ENCODE measurements at places on chromosomes 12 and 14.

GRCh38 chr14:74509587-74510222 lies 16.1 kb downstream of the ISCA2 start:
- DNase-seq, result no peak

DNA sequence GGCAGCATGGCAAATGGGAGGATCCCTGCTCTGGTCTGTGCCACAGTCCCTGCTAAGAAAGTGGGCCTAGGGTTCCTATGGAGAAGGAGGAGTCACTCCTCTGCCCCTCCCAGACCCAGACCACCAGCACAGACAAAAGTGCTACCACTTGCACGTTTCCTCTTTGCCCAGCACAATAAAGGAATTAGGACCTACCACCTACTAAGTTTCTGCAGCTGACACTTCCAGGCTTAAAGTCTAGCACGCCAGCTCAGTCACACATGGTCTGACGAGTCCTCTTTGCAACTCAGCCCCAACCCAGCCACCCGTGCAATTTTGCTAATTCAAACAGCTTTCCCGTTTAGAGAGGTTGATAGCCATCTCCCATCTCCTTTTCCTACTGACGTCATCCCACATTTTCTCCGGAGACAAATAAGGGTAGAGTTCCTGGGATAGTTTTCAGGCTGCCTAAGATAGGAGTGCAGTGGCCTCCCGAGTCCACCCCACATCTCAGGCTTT lies 66.2 kb upstream of the PTGR2 start:
- DNase-seq, result peak; percentile 90

- DNase-seq, result no peak
Measured at GRCh38 chr14:70685474-70686197, 43.9 kb downstream of the TTC9 start.

DNA sequence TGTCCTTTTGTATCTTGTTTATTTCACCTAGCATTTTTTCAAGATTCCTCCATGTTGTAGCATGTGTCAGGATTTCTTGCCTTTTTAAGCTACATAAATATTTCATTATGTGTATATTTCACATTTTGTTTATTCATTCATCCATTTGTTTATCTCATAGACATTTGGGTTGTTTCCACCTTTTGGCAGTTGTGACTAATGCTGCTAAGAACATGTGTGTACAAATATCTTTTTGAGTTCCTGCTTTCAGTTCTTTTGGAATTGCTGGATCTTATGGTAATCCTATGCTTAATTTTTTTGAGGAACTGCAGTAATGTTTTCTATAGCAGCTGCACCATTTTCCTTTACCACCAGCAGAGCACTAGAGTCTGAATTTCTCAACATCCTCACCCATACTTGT lies 62.4 kb downstream of the SCN8A start:
- no peak for DNase-seq

DNA sequence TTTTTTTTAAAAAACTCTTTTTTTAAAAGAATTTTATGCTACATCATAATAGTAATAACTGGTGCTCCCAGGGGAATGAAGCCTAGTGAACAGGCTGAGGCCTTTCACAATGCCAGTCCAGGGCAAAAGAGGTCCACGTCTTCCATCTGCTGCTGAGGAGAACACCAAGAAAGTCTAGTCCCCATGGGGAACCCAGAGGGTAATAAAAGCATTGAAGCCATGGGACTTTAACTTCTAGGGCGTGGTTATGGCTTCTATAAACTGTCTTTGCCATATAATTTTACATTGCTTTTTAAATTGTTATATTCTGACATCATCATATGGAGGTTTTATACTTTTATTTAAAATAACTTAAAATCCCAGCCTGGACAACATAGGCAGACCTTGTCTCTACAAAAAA lies 64.3 kb downstream of the SLC16A7 start:
- DNase-seq, result peak; percentile 17

DNA sequence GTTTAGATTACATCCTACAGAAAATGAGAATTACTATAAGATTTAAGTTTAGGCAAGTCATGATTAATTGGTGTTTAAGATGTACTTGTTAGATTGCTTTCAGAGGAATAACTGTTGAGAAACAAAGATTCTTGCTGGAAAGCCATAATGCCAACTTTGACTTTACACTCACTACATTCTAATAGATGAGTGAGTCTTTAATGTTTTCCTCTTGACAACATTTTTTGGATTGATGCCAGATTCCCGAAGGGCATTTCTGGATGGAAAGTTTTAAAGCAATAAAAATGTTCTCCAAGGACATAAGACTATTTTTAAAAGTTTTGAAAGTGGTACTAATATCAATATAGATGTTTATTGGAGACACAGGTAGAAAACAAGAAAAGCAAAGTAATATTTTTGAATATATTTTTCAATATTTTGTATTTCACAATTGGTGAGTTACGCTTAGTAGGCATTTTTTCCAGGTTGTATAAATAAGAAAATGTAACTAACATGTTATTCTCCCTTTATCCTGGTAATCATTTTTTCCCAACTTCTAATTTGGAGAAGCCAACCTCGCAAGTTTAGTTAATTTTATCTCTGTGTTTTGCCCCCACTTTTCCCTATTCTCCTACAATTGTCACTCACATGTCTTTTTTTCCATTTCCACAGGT lies 307.3 kb downstream of the CEP128 start:
- peak; percentile 56 for DNase-seq

DNA sequence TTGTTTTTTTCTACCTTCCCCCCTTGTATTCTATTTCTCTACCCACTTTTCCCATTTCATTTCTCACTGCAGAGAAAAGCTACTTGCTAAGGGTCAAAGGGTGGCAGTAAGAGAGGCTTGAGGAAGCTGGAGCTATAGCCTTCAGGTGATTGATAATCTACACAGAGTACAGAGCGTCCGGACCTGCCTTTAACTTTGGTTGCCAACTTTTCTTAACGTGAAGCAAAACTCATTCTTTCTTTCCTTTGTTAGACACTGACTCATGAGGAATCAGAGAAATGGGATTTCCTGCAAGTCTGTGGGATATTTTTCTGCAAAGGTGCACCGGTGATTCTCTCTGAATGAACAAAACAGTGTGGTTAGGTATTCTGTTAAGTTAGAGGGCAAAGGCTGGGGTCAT lies 133.3 kb downstream of the RMST start:
- no peak for DNase-seq

DNA sequence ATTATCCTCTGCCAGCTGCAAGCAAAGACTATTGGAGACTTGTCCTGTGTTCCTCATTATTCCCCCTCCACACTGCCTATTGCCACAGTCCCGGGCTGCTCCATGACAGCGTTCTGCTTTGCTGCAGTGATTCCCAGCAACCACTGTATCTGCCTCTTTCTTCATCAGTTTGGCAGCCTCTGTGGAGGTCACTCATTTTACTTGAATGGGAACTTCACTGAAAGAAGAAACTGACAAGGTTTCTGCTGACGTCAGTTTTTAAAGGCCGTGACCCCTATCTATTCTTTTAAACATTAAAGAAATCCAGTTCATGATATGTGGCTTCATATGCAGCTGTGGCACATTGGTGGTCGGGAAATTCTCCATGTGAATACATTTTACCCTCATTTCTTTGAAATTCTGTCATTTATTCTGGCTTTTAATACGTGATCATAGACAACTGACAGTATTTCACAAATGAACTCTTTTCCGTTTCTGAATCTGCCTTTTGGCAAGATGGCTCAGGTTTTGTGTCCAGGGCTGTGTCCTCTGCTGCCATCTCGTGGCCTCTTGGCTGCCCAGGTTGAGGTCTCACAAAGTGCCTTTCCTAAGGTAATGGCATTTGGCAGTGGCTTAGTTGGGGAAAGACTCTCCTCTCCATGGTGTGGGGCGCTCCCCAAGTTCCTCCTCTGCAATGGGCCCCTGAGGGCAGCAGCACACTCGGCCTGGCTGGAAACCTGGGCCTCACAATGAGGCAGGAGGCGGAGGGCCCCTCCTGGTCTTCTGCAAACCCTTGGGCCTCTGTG lies 5.8 kb downstream of the TMEM253 start:
- peak; percentile 70 for DNase-seq

DNA sequence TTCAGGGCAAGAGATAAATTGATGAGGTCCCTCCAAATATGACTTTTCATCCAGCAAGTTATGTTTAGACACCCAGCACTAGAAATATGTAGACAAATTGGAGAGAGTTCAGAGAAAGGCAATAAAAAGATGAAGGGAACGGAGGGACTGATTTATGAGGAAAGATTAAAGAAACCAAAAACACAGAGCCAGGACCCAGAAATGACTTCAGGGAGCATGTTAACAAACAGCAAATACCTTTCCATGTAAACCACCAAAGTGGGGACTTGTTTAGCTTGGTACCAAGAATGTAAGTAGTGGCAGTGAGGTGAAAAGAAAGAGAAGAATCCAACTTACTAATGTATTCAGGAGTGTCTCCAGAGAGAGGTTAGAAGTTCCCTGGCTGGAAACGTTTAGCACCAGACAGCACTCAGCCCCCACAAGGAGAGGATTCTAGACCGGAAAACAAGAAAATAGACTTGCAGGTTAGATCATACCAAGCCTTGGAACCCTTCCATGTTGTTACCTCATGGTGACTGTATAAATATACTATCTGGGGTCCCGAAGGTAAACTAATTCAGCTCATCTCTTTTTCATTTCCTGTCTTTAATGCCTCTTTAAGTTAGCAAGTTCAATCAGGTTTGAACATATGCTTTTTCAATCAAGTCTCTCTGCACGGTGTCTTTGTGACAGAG lies 79.2 kb downstream of the TBC1D30 start:
- DNase-seq, result no peak

DNA sequence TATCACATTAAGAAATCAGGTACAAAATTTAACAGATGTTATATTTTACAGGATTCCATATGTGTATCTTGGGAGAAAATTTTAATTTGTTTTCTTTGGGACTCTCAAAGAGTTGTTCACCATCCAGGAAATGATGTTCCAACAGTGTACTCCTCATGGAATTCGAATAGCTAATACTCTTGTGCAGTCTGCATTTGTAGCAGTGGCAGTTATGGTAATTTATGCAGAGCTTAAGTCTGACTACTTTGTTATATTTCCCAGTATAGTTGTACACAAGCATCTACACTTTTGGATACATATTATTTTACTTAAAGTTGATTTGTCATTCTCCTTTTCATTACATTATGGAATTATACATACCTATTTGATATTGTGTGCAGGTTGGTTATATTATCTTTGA lies 436.7 kb upstream of the FBXO33 start:
- no peak for DNase-seq

DNA sequence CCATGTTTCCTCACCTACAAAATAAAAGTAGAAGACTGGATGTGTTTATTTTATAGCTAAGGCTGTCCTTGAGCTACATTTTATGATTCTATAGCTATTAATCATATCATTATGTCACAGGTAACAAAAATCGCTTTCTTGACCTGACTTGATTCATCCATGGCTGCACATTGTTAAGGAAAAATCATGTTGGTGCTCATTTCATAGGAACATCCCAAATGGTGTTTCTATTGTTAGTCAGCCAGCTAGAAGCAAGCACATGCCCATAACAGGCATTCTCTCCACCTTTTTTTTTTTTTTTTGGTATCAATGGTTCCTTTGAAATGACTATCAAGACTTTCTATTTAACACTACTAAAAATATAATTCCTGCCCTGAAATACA lies 45.3 kb upstream of the PTHLH start:
- DNase-seq, result no peak

DNA sequence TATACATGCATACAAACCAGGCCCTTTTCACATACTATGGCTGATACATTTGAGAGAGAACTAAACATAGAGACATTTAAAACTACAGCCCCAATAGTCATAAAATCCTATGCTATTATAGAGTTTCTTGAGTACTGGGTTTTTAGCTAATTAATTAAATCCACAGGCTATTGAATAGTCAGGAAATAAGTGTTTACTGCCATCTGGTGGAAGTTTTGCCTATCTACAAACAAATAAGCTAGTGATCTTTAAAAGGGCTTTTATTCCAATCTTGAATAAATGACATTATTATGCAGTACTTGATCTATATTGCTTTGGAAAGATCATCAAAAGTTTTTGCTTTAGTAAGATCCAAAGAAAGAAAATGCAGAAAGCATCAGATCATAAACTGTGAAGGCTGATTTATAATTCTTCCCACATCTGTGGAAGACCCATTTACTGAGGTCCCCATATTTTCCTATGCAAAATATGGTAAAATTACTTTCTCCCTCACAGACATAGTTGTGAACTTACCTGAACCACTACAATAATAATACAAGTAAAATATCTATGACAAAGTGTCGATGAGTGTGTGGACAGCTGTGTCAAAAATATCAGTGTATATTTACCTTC lies 131.3 kb downstream of the ITPR2 start:
- peak; percentile 58 for DNase-seq

GRCh38 chr14:64987438-64987767 lies 708 bp downstream of the FNTB start:
- DNase-seq, result no peak

DNA sequence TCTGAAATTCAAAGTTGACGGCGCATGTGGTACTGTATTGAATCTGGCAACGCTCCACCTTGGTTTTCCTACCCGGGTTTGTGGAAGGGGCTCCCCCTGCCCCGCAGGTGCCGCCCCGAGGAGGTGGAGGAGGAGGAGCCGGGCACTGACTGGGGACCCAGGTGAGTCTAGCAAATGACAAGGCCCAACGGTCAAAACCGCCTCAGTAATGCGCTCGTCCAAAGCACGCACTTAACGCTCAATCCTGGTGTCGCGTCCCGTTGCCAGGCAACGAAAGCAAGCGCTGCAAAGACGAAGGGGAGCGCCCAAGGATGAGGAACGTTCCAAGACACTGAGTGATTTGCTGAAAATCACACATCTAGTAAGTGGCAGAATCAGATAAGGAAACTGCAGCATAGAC lies 24.0 kb upstream of the CLEC4E start:
- DNase-seq, result no peak

- peak; percentile 56 for DNase-seq
Measured at GRCh38 chr12:122080149-122081082, 1.9 kb downstream of the MLXIP start.

GRCh38 chr14:101499080-101499479 lies 62.2 kb upstream of the DIO3 start:
- no peak for DNase-seq

GRCh38 chr12:29273178-29273843 lies 107.7 kb downstream of the ERGIC2 start:
- DNase-seq, result no peak

DNA sequence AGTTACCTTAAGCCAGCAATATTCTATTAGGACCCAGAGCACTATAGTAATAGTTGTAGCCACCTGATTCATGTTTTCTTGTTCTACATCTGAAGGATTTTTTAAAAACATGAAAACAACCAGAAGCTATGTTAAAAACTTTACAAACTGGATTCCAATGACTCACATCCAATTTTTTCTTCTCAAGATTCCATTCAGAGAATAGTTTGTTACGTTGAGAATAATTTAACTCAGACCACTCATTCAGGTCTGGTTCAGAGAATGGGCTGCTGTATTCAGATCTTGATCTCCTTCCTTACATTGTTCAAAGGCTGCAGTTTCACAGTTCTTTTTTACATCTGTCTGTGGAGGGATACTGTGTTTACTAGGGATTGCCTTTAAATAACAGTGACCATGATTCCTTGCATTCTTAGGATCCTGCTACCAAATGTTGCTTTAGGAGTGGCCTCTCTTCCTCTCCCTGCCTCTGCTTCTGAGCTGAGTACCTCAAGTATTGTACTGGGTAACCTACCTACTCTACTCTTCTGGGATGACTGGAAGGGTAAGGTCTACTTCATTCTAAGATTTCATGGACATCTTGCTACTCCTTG lies 448.0 kb upstream of the FBXO33 start:
- no peak for DNase-seq

GRCh38 chr12:124765581-124766489 lies 97.8 kb downstream of the SCARB1 start:
- DNase-seq, result peak; percentile 55

GRCh38 chr12:42584651-42585111 lies 4.9 kb downstream of the PRICKLE1 start:
- peak; percentile 31 for DNase-seq

- DNase-seq, result no peak
Measured at GRCh38 chr14:68749487-68750475, 43.1 kb downstream of the ZFP36L1 start.

All from fibroblast of skin of scalp (primary cell).